ENCODE measurements at places on chromosomes 7 and 10. TPM values are rescaled to one million over a fixed set of nuclear protein-coding genes. Genes with fewer than 3 reads are reported as not detected.

The VAX1 gene
- total RNA-seq = not detected

DNA sequence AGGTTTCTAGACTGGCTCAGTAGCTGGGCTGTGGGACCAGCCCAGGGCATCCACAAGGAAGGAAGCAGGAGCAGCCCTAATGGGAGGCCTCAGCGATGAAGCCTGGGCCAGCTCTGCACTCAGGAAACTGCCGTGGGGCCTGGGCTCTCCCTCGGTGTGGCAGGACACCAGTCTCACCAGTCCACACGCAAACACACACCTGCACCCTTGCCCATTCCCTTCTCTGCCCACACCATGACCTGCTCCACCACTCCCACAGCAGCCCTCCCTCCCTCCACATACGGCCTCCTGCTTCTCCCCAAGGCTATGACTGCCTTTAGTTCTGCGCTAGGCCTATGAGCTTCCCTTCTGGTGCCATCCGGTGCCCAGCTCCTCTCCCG is 7.1 kb downstream of the FGF8 start:
- no peak for DNase-seq

- DNase-seq = no peak
Observed at GRCh38 chr7:41661596-41661995, 41.3 kb downstream of the INHBA start.

The NCAPG2 gene
- 10.7 TPM for total RNA-seq

GRCh38 chr7:151540146-151540545 is 20.5 kb upstream of the RHEB start:
- DNase-seq = no peak

DNA sequence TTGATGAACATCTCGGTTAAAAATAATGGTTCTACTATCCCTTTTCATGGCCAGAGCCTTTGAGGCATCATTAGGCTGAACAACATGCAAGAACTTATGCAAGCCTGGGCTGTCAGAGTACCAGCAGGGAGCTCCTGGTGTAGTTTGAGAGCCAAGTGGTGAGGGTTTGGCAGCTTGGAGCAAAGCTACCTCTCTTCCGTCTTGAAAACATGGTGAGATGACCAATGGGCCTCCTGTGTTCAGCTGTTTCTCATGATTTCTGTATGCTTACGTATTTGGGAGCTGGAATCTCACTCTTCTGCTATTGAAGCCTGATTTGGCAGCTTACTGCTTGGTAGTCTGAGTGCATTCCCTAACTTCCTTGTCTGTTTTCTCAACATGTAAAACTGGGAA is 150.4 kb downstream of the CXCL12 start:
- no peak for DNase-seq
